NCI-H1092 treated with DMSO at 0.1 percent for 48 hours (cell line): ENCODE measurements at places on chromosomes 12 and 14.

- peak; percentile 92 for DNase-seq
These were observed 39.7 kb upstream of the STAB2 start for GRCh38 chr12:103547376-103547775.

GRCh38 chr14:78005325-78005724 is 164.8 kb upstream of the NRXN3 start:
- DNase-seq: no peak

DNA sequence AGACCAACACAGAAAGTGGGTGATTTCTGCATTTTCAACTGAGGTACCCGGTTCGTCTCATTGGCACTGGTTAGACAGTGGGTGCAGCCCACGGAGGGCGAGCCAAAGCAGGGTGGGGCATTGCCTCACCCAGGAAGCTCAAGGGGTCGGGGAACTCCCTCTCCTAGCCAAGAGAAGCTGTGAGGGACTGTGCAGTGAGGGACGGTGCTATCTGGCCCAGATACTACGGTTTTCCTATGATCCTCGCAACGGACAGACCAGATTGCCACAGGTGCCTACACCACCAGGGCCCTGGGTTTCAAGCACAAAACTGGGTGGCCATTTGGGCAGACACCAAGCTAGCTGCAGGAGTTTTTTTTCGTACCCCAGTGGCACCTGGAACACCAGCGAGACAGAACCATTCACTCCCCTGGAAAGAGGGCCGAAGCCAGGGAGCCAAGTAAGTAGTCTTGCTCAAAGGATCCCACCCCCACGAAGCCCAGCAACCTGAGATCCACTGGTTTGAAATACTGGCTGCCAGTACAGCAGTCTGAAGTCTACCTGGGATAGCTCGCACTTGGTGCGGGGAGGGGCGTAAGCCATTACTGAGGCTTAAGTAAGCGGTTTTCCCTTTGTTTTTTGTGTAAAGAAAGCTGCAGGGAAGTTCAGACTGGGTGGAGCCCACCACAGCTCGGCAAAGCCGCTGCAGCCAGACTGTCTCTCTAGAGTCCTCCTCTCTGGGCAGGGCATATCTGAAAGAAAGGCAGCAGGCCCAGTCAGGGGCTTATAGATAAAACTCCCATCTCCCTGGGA is 25.5 kb upstream of the NAA30 start:
- no peak for DNase-seq

DNA sequence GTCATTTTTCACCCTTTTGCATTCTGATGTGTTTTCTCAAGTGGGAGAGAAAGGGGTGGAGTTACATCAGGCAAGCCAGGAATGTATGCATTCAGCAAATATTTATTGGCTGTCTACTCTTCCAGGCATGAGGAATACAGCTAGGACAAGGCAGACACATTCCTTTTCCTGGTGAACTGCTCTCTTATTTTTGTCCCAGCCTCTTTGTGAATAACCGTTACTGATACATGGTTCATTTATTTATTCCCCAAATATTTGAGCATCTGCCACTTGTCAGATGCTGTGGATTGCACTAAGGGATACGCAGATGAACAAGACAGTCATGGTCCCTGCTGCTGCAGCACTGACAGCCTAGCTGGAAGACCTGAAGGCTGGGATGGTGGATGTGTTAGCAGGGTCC is 6.1 kb downstream of the PELI2 start:
- DNase-seq: no peak

DNA sequence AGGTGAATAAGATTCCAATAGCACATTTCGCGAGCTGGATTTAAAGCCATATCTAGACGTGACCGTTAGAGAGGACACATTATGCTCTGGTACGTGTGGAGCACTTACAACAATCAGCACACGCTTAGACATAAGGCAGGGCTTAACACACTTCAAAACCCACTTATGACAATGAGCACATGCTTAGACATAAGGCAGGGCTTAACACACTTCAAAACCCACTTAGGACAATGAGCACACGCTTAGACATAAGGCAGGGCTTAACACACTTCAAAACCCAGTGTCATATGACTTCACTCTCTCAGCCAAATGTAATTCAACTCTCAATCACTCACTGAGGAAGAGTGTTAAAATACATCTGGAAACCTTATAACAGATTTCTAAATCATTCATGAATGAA is 11.2 kb upstream of the PLD4 start:
- DNase-seq: no peak

DNA sequence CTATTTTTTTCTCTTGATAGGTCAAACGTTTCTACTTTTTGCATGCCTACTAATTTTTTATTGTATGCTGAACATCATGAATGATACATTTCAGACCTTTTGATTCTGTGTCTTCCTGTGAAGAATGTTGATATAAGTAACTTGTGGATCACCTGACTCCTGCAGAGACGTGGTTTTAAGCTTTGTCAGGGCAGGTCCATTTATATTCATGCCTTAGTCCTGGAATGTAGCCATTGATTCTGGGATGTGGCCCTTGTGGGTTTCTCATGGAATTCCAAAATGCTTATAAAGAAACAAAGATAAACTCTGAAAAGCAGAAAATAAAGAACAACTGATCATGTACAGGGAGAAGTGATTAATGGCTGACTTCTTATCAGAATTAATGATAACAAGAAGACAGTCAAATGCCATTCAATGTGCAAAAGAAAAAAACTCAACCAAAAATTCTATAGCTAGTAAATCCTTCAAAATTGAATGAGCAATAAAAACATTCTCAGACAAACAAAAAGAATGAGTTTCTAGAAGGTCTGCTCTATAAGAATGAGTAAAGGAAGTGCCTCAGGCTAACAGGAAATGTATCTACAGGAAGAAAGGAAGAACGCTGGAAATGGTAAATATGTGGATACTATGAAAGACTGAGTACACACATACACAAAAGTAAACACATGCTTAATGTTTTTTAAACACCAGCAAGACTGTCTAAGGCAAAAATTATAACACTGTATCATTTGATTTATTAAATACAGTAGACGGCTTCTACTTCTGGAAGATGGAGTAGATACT is 284.8 kb upstream of the DIO3 start:
- no peak for DNase-seq

DNA sequence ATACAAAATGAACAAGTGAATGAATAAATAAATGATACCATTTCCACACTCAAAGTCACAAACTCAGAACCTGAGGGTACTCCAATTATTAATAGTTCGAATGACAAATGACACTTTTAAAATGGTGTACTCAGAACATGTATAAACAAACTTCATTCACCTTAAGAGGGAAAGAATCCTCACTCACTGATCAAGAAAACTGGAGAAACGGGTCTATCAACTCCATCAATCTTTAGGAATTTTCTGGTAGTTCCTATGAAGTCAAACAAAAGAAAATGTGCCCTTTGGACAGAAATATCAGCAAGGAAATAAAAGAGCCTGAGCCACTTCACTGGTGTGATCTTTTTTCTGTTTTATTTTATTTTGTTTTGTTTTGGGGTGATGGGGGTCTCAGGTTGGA is 5.2 kb upstream of the NRDE2 start:
- DNase-seq: no peak

- peak; percentile 81 for DNase-seq
These were observed 117.8 kb downstream of the TTC7B start for GRCh38 chr14:90698379-90698869.

GRCh38 chr14:37124614-37125013 is 47.8 kb downstream of the SLC25A21 start:
- DNase-seq: no peak

- DNase-seq: no peak
These were observed 6.2 kb downstream of the TNFAIP2 start for GRCh38 chr14:103129301-103130016.

DNA sequence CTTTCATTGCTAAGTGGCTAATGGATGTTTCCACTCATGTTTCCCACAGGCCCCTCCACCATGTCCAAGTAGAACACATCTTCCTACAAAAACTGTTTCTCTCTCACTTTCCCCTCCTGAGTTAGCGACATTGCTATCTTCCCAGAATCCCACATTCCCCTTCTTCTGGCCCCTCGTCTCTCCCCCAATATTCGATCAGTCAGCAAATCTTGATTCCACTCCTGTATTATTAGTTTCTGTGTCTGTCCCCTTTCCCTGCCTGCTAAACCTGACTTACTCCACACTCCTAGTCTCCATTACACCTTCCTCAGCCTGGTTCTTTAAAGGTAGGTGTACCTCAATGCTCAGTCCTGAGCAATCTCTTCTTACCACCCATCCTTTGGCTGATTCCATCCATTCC is 19.3 kb upstream of the SAMD4A start:
- no peak for DNase-seq

GRCh38 chr14:75153295-75153694 is 23.1 kb downstream of the TMED10 start:
- no peak for DNase-seq

DNA sequence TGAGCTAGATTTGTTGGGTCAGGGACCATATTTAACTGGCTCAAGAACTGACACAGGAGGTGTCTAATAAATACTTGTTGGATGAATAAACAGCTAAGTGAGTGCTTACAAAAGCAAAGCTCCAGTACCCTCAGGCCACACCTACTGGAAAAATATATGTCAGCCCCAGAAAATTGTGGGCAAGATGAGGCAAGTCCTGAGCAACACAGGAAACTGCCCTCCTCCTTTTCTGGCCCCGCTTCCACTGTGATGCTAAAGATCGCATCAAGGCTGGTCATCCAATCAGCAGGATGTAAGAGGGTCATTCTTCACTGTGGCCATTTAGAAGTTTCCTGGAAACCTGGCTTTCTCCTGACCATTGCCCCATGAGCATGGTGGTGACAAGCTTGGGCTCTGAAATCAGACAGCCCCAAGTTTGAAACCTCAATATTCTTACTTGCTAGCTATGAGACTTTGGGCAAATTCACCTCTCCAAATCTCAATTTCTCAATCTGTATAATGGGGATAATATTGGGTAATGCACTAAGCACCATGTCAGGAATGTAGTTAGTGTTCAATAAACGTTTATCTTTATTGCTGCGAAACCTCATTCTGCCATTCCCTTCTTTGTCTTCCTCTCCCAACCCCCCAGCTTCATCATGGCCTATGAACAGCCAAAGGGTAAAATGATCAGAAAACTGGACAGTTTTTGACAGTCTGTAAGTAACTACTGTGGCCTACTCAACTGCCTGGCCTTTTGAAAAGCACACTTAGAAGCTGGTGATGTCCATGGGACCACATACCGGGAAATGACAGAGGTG is 139.3 kb upstream of the PZP start:
- no peak for DNase-seq

DNA sequence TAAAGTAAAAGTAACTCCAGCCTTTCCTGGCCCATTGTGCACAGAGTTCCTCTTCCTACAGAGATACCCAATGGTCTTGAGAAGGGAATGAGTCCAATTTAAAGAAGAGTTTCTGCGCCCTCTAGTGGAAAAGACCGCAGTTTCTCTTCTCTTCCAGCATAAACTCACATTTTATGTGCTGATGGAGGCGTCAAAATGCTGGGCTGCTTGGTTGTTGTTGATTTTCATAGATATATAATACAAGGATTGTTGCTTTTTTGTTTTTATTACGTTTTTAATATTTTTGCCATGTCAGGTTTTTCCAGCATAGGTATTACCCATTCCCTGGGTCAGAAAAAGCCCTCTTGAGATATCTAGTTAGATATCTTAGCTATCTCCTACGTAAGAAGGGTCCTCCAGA is 356.9 kb upstream of the STXBP6 start:
- DNase-seq: peak; percentile 39

- no peak for DNase-seq
These were observed 20.6 kb downstream of the ARMH4 start for GRCh38 chr14:58131386-58131785.
